Femur (tissue), 1 donor: ENCODE measurements at places on chromosomes 12 and 14.
A peak's percentile ranks its signal among the peaks of the same experiment; 100 is the strongest.

DNA sequence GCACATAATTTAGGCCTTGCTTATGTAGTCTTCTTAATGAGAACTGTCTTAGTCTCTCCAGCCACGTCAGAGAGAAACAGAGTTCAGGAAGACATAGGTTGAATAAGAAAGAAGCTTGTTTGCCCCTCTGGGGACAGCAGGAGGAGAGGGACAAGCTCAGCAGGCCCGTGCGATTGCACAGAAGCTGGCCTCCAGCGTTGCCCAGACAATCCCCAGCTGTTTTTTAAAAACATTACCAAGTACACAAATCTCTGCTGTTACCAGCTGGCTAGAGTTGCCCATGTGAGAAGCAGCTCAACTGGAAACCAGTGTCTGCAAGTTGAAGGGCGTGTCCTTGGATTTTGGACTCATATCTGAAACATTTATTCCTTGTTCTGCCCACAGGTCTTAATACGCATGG, 232.6 kb downstream of the EFCAB11 start:
- peak; percentile 45 for DNase-seq

DNA sequence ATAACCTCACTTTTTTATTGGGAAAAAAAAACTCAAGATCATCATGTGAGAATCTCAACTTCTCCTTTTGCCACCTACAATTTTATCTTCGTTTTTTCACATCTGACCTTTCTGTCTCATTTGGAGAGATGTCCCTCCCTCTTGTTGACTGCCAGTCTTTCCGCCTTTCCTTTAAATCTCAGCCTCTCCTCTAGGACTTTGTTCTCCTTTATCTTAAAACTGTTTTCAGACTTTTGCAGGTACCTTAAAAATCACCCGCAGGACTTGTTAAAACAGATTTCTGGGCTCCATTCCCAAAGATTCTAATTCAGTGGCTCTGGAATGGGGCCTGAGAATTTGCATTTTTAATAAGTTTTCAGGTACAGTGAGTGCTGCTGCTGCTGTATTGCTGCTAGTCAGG, 223.2 kb downstream of the NTF3 start:
- DNase-seq: no peak

DNA sequence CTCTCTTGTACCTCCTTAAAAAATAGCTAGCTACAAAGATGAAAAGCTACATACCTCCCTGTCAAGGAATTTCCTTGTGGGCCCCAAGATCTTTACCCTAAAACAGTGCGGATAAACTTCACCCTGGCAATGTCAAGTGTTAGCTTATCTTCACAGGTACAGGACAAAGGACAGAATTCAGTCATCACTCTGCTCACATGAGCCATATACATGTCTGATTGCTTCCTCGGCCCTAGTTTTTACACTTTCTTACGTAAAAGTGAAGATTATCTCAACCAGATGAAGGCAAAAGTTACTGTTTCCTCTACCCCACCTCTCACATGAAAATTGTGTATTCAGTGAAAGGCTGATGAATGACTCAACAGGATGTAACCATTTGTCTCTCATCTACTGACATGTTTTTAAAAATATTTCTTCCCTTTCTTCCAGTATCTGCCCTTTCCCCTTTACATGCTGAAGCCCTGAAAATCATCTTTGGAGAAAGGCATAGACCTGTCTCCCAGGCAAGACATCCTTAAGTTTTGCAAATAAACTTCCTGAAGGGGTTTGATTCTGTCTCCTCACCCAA, 890.1 kb downstream of the GALC start:
- DNase-seq: no peak

DNA sequence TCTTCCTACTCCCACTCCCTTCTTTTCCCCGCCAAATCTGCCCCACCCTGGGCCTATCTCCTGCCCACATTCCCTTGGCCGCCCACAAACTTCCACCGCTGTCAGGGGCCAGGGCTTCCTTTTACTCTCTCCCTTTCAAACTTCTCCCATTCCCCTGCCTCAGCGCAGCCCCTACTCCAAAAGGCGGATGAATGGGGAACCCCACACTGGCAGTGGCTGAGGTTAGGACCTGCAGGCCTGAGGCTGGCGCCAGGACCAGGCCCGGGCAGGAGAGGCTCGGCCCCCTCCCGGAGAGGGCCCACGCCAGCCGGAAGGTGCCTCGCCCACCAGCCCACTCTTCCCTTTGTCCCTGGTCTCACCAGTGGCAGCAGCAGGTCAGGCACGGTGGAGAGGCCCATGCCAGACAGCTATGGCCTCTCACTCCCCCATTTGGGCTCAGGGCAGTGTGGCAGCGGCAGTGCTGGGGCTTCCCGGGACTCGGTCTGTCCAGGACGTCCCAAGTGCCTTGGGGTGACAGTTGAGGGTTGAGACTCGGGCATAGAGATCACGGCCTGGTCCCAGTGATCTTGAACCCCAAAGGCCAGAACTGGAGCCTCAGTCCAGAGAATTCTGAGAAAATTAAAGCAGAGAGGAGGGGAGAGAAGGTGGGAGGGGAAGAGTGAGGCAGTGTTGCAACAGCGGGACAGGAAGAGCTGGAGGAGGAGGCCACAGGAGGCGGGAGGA, at the start of gene TNFRSF1A:
Gene TNFRSF1A, minus strand, starts transcription at position 660 of the 723 bp plus-strand sequence. Its CDS starts 262 bp downstream, at position 398.
- peak; percentile 86 for DNase-seq

DNA sequence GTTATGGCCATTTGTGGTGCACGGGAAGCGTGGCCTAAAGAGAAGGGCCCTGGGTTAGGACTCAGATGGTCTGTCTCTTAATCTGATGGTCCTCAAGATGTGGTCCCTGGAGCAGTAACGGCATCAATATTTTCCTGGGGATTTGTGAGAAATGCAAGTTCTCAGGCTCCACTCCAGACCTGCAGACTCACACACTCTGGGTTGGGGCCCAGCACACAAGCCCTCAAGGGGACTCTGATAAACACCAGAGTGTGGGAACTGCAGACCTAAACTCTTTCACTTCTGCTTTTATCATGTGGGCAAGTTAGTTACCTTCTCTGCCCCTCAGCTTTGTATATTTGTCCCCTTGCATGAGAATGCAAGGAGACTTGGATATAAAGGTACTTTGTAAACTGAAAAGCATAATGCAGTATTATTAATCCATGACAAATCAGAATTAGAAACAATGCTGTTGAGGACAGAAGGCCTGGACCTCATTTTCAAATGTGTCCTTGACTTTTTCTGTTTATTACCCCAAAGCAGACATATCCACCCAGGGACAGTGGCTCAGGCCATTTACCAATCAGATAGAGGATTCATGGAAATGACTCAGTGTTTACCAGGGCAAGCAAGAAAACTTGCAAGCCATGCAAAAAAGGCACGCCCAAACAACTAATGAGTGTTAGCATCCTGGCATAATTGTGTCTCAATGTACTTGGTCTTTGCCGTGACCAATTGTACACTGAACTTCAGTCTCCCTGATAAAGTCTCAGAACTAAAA, 157.0 kb downstream of the ASCL1 start:
- no peak for DNase-seq

GRCh38 chr12:124688356-124688992, 121.1 kb upstream of the NCOR2 start:
- no peak for DNase-seq

DNA sequence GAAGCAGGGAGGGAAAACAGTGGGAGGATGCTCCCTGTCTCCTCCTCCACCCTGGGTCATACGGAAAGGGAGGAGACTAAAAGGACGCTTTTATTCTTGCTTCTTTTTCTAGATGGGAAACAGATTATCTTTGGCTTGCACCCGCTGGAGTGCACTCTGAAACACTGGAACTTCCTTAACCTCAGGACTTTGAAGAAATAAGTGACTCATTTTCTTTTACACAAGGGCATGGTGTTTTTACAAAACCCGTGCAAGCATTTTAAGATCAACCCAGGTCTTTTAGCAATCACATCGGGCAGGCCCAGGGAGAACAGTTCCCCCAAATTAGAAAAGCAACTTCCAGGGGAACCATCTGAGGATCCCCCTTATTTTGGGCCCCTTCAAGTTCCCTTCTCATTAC, 80.9 kb upstream of the TSPAN11 start:
- DNase-seq: no peak

DNA sequence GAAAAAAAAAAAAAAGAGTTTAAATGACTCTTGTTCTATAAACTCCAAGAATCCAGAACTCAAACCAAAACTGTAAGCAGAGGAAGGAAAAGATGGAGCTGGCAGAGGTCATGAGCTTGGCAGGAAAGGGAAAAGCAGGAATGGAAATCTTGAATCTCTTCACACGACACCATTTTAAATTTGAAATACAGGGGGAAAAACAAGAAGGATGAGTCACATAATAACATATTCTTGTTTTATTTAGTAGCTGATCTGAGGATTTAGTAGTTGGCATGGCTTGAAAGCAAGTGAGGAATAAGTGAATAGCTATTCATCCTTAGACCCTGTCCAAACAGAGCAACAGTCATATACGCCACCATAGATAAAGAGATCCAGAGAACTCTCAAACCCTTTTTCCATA, 35.0 kb downstream of the EPS8 start:
- DNase-seq: no peak

DNA sequence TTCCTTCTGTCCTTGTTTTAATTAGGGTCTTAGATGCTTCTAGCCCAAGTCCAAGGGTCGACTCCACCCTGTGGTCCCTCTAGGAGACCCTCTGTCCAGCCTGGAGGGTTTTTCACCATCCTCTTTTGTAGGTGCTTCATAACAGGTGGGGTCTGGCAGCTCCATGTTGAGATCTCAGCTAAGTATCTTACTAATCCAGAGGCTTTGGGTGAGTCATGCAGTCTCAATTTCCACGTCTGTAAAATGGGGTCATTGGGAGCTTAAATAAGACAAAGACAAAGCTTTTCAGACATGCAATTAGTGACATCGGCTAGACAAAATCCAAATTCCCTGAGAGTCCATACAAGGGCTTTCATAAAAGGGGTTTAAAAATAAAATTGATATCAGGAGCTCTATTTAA, 3.2 kb downstream of the HSPB8 start:
- no peak for DNase-seq

GRCh38 chr12:33488036-33488435, 48.4 kb upstream of the SYT10 start:
- no peak for DNase-seq

GRCh38 chr14:96027431-96028355, 11.5 kb upstream of the C14orf132 start:
- no peak for DNase-seq

GRCh38 chr14:53032161-53032803, 81.4 kb upstream of the FERMT2 start:
- DNase-seq: peak; percentile 48

DNA sequence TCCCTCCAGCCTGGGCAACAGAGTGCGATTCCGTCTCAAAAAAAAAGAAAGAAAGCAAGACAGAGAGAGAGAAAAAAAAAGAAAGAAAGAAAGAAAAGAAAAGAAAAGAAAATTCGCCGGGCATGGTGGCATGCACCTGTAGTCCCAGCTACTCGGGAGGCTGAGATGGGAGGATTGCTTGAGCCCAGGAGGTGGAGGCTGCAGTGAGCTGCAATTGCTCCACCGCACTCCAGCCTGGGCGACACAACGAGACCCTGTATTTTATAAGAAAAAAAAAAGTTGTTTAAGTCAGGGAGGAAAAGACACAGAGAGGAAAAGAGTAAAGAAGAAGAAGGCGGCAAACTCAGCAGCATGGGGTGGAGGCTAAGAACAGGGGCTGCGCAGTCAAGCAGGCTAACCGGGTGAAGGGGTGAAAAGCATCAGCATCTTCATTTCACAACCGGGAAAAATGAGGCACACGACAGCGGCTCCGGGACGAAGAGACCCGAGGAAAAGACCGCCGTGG, 557 bp upstream of the FICD start:
- DNase-seq: no peak

- no peak for DNase-seq
These were observed 24.9 kb upstream of the CHGA start for GRCh38 chr14:92897922-92898565.

DNA sequence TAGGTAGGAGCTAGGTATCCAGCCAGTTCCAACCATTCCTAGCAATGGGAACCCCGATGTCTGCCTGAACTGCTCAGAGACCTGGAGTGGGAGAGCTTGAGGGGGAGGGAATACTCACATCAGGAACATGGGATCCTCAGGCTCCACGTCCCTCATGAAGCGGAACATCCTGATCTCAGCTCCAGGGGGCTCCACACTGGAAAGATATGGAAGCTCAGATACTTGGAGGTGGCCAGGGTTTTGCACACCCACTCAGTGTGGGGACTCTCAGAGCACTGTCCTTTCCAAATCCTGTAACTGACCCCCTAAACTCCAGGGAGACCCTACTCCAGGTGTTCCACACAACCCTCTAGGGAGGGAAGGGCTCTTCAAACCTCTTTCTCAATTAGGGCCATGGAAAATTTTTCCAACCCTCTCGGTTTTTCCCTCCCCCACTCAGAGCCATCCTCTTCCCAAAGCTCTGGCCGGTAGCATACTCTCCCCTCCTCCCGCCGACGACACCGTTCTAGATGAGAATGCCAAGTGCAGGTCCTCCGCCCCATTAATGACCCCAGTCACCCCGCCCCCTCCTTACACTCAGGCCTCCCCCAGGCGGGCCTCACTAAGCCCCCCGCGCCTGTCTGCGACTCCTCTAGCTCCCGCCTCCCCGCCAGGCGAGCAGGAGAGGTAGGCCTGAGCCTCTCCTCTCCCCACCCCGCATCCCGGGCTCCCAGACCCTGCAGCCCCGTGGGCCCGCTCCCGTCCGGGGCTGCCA, 597 bp downstream of the MLF2 start:
- peak; percentile 81 for DNase-seq

GRCh38 chr12:43095669-43096280, 456.2 kb downstream of the ADAMTS20 start:
- DNase-seq: peak; percentile 20

DNA sequence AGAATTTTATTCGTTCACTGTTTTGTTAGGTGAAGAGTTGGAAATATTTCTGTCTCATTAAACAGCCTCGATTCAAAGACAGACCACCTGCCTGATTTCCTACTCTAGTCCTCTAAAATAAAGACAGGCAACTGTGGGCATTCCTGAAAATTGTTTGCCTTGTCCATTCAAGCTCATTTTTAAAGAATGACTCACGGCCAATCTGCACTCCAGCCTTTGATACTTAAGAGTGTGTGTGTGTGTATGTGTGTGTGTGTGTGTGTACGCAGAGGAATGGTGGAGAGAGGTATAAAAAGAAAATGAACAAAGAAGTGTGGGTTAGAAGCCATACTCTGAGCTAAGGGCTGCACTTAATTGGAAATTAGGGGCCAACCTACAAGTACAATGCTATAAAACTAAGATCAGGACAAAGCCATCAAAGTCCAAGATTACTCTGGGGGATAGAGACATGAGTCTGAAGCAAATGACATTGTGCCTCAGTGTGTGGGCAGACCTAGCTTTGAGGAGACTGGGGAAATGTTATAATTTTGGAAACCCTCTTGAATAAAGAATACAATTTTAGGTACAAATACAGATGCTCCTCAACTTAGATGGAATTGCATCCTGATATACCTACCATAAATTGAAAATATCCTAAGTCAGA, 45.6 kb upstream of the SOCS2 start:
- no peak for DNase-seq

DNA sequence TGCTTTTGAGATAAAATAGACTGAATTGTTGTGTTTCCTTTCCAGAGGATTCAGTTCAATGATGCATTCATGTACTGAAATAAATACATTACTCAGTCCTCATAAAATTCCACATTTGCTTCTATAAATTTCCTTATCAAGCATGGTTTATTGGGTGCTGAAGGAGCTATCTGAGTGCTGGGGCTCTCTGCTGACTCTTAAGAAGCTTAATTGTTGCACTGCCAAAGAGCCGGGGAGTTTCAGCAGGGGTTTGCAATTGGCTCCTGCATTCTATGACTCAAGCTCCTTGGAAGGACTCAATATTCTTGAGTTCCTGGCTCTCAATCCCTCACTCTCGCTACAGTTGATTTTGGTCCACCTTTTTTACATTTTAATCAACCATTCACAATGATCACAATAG, 69.8 kb upstream of the PYGL start:
- peak; percentile 63 for DNase-seq

- DNase-seq: peak; percentile 43
These were observed 18.7 kb downstream of the DTX1 start for GRCh38 chr12:113075137-113075683.

- no peak for DNase-seq
These were observed 12.4 kb downstream of the DUSP16 start for GRCh38 chr12:12550277-12550676.
